ENCODE measurements at places on chromosomes 6 and 20.

- DNase-seq: no peak
Measured at GRCh38 chr6:5412017-5412416, 150.7 kb downstream of the FARS2 start.

- DNase-seq: no peak
Measured at GRCh38 chr6:32132110-32132509, 2.0 kb upstream of the FKBPL start.

- DNase-seq: no peak
Measured at GRCh38 chr6:36908747-36909146, 23.0 kb downstream of the C6orf89 start.

- no peak for DNase-seq
Measured at GRCh38 chr20:7520361-7520760, 419.9 kb downstream of the HAO1 start.

GRCh38 chr6:7781240-7781639, 55.3 kb downstream of the BMP6 start:
- no peak for DNase-seq

GRCh38 chr6:97316978-97317377, 34.0 kb upstream of the MMS22L start:
- no peak for DNase-seq

- DNase-seq: no peak
Measured at GRCh38 chr6:70210462-70210861, 92.4 kb downstream of the COL9A1 start.

DNA sequence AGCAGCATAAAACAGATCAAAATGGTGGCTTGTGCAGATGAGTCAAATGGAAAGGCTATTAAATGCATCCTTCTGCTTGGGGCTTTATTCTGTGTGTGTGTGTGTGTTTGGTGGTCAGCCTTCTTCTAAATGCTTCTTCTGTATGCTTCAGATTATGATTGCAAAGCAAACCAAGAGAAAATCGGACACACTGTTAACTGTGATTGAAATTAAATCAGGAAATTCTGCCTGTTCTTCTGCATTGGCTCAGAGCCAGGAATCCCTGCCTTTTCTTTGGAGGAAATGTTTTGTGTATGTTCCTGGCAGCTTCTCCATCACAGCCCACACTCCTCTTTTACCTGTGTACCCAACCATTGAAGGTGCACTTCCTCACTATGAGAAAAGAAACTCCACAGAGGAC, 22.3 kb upstream of the PDE10A start:
- DNase-seq: no peak

DNA sequence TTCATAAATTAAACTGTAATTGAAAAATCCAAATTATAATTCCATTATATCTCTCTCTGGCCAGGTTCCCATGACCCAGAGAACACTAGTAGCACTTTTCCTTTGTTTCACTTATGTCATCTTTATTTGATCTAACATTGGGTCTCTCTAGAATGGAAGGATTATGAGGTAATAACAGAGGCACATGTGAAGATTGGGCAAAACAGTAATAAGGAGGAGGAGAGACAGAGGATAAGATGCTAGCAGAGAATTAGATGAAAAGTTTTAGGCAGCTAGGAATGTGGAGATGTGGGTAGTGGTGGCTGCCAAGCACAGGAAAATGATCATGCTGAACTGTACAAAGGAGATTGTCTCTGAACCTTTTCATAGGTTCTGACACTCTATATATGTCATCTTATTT, 3.3 kb downstream of the TAB2 start:
- no peak for DNase-seq

Data from NK-92 treated with Interleukin-12 subunit alpha and Interleukin-12 subunit beta, amount 100 ng/mL, for 24 hours (cell line).